ENCODE measurements at places on chromosomes 16 and 17. TPM values are rescaled to one million over a fixed set of nuclear protein-coding genes. Genes with fewer than 3 reads are reported as not detected.

The GCGR gene
- total RNA-seq: 1.7 TPM

The MMP25 gene
- 0.14 TPM for total RNA-seq

The PLA2G10 gene
- total RNA-seq: 1.3 TPM

The SLC47A1 gene
- total RNA-seq: 1.2 TPM

The TNFRSF17 gene
- total RNA-seq: not detected

The SPATA2L gene
- 18.5 TPM for total RNA-seq

GRCh38 chr17:43338886-43339516 is 59.8 kb upstream of the ARL4D start:
- DNase-seq: no peak
- peaks cover 11% of the 10 kb centered on the region for H3K27me3 ChIP-seq
- no peaks in the 10 kb centered on the region for H3K36me3 ChIP-seq
- H3K4me3 ChIP-seq: no peak overlapping the region
- no peak overlapping the region for H3K27ac ChIP-seq

GRCh38 chr17:35614810-35615209 is 27.7 kb downstream of the AP2B1 start:
- H3K27ac ChIP-seq: no peak overlapping the region
- no peaks in the 10 kb centered on the region for H3K27me3 ChIP-seq
- H3K4me3 ChIP-seq: no peak overlapping the region
- peaks cover 13% of the 10 kb centered on the region for H3K4me1 ChIP-seq
- DNase-seq: no peak
- H3K36me3 ChIP-seq: no peaks in the 10 kb centered on the region

GRCh38 chr17:39364236-39365025 is 37.0 kb downstream of the FBXL20 start:
- H3K36me3 ChIP-seq: peaks cover 4% of the 10 kb centered on the region
- no peak overlapping the region for H3K4me3 ChIP-seq
- H3K27ac ChIP-seq: no peak overlapping the region
- H3K4me1 ChIP-seq: peaks cover 14% of the 10 kb centered on the region

GRCh38 chr17:67594115-67594880 is 123.4 kb upstream of the NOL11 start:
- no peaks in the 10 kb centered on the region for H3K4me1 ChIP-seq
- no peaks in the 10 kb centered on the region for H3K27me3 ChIP-seq
- DNase-seq: no peak
- H3K27ac ChIP-seq: peak overlapping the region; percentile 58

DNA sequence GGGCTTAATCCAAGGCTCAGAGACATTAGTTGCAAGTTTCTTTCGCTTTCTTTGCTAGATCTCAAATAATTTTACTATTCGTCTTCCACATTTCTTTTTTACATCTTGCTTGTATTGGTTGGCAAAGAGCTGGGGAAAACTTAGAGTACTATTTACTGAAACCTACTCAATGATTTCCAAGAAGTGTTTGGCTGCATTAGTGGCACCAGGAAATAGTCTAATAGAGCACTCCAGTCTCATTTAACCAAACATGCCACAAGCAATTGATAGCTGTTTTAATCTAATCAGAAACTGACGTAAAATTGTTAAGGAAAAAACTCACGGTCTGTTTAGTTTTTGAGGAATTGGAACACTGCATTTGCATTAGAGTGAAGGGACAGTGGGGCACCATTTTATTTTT is 29.0 kb downstream of the NUP93 start:
- no peaks in the 10 kb centered on the region for H3K27me3 ChIP-seq
- no peak overlapping the region for H3K4me3 ChIP-seq
- peaks cover 33% of the 10 kb centered on the region for H3K36me3 ChIP-seq
- DNase-seq: no peak
- peak overlapping the region; percentile 17 for H3K27ac ChIP-seq

DNA sequence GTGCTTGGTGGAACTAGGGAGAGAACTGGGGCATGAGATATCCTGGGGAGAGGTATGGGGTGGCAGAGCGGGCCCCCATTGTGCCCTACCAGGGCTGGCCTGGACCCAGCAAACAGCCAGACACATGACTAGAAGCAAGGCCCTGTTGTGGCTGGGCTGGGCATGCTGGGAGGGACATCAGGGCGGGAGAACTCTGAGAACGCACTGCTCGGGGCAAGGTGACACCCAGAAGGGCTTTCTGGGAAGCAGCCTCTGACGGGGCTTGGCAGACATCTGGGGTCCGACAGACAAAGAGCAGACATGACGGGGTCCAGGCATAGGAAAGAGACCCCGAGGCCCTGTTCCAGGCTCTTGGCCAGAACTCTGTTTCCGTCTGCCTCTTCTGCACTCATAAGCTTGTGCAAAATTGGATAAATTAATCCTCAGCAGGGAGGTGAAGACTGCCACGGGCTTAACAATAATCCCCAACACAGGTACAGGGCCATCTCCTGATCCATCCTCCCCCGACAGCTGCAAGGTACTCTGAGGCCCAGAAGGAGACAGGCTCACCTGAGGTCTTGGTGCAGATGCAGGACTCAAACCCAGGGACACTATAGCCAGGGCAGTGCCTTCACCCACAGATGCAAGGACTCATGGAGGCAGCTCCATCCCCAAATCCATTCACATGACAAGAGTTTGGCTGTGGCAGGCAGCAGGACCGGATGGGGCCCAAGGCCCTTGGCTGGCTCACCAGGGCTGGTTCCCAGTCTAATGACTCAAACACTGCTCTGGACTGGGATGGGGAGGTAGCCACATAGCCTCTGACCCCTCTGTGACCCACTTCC is 5.4 kb downstream of the SREBF1 start:
- H3K27ac ChIP-seq: peak overlapping the region; percentile 91
- H3K4me1 ChIP-seq: peaks cover 52% of the 10 kb centered on the region
- peak overlapping the region; percentile 23 for H3K4me3 ChIP-seq
- H3K27me3 ChIP-seq: no peaks in the 10 kb centered on the region

DNA sequence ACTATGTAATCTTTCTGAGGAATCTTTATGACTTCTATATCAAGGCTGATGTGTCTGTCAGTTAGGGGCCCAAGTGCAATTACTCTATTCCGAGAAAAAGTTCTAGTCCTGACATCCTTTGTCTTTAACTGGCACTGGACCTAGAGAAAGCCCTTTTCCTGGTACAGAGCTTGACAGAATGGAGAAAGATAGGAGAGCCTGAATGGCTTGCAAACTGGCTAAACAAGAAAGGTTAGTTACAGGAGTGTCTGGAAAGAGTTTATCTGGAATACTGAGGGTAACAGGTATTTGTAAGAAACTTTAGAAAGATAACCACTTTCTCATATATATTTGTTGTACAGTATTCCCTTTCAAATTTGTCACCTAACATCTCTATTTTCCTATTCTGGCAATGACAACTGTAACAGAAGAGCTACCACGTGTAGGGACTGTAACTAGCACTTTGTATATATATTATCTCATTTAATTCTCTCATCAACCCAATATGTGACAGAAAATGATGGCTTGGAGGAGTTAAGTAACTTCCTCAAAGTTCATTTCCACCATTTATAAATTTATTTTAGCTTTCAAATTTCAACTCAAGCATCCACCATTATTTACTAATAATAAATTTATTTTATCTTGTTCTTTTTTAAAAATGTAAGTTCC is 97.4 kb upstream of the C17orf78 start:
- DNase-seq: no peak
- H3K36me3 ChIP-seq: peaks cover 39% of the 10 kb centered on the region
- H3K27me3 ChIP-seq: no peaks in the 10 kb centered on the region
- H3K4me3 ChIP-seq: no peak overlapping the region
- peaks cover 26% of the 10 kb centered on the region for H3K4me1 ChIP-seq

DNA sequence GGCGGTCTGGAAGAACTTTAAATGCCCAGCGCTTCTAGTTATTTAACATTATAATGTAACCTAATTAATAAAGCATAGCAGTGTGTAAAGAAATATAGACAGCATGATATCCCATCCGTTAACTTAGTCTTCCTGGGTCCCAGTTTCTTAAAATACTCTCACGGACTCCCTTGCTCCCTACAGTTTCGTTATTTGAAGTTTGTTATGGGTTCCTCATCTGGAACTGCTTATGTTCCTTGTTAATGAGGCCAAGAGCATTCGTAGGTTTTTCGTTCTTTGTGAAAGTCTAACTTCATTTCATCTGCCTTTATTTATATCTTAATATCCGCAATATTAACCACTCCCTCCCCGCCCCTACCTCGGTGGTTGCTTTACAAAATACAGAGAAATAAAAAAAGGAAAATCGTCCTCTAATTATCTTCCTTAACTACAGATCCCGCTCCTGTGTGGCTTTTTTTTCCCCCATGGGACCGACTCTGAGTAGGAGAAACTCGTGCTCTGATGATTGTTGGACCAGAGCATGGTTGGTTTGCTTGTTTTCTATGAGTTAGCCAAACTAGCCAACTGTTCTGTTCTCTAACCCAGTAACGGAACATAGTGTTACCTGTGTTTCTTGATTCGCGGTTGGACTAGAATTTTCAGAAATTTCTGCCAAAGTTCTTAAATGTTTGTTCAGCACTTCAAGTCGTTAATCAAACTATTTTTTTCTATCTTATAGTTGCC is 863 bp downstream of the ADPRM start:
- H3K27ac ChIP-seq: peak overlapping the region; percentile 87
- peaks cover 21% of the 10 kb centered on the region for H3K4me1 ChIP-seq
- H3K36me3 ChIP-seq: peaks cover 7% of the 10 kb centered on the region

DNA sequence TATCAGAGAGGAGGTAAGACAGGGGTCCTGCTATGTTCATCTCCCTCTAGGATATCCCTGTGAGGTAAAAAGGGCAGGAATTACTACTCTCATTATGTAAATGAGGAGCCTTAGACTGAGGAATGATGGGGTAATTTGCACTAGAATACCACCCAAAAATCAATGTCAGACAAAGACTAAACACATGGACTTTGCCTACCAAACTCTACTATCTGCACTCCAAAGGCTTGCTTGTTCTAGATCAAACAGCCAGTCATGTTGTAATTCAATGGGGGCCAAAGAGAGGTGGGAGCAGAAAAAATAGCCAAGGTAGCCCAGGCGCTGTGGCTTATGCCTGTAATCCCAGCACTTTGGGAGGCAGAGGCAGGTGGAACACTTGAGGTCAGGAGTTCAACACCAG is 120.7 kb downstream of the LYRM1 start:
- no peak overlapping the region for H3K27ac ChIP-seq
- H3K4me1 ChIP-seq: no peaks in the 10 kb centered on the region
- no peak for DNase-seq
- no peaks in the 10 kb centered on the region for H3K36me3 ChIP-seq

GRCh38 chr17:6498356-6498755 is 54.1 kb downstream of the PIMREG start:
- H3K27me3 ChIP-seq: peaks cover 34% of the 10 kb centered on the region
- peaks cover 13% of the 10 kb centered on the region for H3K4me1 ChIP-seq
- DNase-seq: peak; percentile 47
- H3K4me3 ChIP-seq: no peak overlapping the region
- H3K36me3 ChIP-seq: no peaks in the 10 kb centered on the region

- H3K27me3 ChIP-seq: no peaks in the 10 kb centered on the region
- DNase-seq: no peak
- peaks cover 16% of the 10 kb centered on the region for H3K4me1 ChIP-seq
- no peak overlapping the region for H3K4me3 ChIP-seq
Measured at GRCh38 chr16:31077024-31077423, 2.8 kb downstream of the ZNF646 start.

DNA sequence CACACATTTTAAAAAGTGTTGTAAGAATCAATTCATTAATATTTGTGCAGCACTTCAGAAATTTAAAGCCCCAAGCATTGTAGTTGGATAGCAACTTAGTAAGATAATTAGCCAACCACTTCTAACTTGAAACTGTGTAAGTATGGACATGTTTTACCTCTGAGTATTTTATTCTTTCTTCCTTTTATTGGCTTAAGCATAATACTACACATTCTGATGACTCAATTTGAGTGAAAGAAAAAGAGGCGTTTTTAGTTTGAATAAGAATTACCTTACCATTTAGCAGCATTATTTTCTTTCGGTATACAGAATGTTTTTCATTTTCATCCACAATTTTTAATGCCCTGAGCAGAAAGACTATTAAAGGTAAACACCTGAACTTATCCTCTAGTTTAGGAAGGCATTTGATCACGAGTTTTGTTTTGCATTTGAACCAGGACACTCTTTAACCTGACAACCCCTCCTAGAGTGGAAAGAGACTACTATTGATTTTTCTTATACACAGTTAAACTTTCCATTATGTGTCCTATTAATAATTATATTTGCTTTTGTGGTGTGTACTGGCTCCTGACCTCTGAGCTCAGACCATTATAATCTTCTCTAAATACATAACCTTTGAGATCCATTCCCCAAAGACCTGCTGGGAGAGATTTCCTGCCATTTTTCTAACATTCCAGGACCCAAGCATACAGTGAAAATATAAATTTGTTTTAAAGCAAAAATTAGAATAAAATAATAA is 9.2 kb downstream of the NACA2 start:
- H3K4me3 ChIP-seq: no peak overlapping the region
- no peak overlapping the region for H3K27ac ChIP-seq
- peaks cover 22% of the 10 kb centered on the region for H3K4me1 ChIP-seq
- peaks cover 11% of the 10 kb centered on the region for H3K27me3 ChIP-seq
- no peak for DNase-seq

- H3K27me3 ChIP-seq: no peaks in the 10 kb centered on the region
- no peaks in the 10 kb centered on the region for H3K4me1 ChIP-seq
- DNase-seq: no peak
- H3K27ac ChIP-seq: no peak overlapping the region
- H3K4me3 ChIP-seq: no peak overlapping the region
Measured at GRCh38 chr16:87324411-87325275, 7.5 kb upstream of the C16orf95 start.

GRCh38 chr17:57615836-57616757 is 129.0 kb downstream of the CCDC182 start:
- peaks cover 24% of the 10 kb centered on the region for H3K36me3 ChIP-seq
- H3K27ac ChIP-seq: no peak overlapping the region
- H3K27me3 ChIP-seq: no peaks in the 10 kb centered on the region
- DNase-seq: no peak

DNA sequence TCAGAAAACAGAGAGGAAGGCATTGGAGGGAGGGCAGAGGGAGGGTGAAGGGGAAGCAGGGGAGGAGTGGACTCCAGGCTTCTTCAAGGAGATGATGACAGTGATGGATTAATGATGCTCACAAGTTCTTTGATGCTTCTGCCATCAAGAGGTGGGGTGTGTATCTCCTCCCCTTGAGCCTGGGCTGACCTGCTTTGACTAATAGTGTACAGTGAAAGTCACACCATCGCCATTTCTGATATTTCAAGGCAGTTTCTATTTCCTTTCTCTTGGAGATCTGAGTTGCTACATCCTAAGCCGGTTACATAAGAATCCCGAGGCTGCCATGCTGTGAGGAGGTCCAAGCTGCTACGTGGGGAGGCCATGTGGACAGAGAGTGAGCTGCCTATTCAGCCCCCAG is 312.5 kb downstream of the MAF start:
- peaks cover 7% of the 10 kb centered on the region for H3K4me1 ChIP-seq
- DNase-seq: no peak
- H3K27me3 ChIP-seq: peaks cover 3% of the 10 kb centered on the region
- H3K36me3 ChIP-seq: no peaks in the 10 kb centered on the region
- H3K27ac ChIP-seq: no peak overlapping the region

- H3K4me3 ChIP-seq: no peak within 1 kb of the TSS
- peaks cover 18% of the 10 kb centered on the region for H3K36me3 ChIP-seq
- H3K4me1 ChIP-seq: no peaks in the 10 kb centered on the region
Measured at GRCh38 chr16:28984619-28985135, at the start of gene LAT. Gene LAT (plus strand): TSS chr16:28985052. CDS start chr16:28985418, 366 bp downstream.

- H3K27me3 ChIP-seq: no peaks in the 10 kb centered on the region
- H3K4me3 ChIP-seq: peak overlapping the region; percentile 15
- peaks cover 61% of the 10 kb centered on the region for H3K4me1 ChIP-seq
- DNase-seq: no peak
- peak overlapping the region; percentile 83 for H3K27ac ChIP-seq
- no peaks in the 10 kb centered on the region for H3K36me3 ChIP-seq
Measured at GRCh38 chr17:40106760-40107521, 6.6 kb upstream of the NR1D1 start.
